ENCODE measurements at places on chromosomes 5 and 9.

DNA sequence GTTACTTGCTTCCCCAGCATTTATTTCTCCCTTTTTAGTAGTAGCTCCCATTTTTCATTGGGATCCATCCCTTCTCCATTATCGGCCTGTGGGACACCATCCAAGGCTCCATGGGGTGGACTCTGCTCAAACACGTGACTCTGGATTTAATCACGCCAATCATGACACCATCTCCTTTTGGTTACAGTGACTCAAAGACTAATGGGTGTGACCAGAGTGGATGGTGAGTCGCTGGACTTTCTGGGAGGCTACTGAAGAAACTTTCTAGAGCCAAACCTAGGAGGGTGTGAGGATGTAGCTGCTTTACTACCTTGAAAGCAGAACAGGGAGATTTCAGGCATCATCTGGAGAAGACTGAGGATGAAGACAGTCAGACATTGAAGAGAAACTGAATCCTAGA, 93.1 kb downstream of the PJA2 start:
- no peak for DNase-seq

GRCh38 chr5:122638581-122638980, 136.3 kb upstream of the SNX2 start:
- DNase-seq, result no peak

GRCh38 chr9:120040896-120041295, 539.1 kb downstream of the CDK5RAP2 start:
- DNase-seq, result no peak

- DNase-seq, result no peak
Observed at GRCh38 chr5:39732166-39732565, 307.4 kb upstream of the DAB2 start.

- no peak for DNase-seq
Observed at GRCh38 chr5:15734058-15734457, 234.1 kb downstream of the FBXL7 start.

- no peak for DNase-seq
Observed at GRCh38 chr5:135491552-135492318, 39.6 kb upstream of the TIFAB start.

- no peak for DNase-seq
Observed at GRCh38 chr5:139243425-139243970, 45.3 kb upstream of the SIL1 start.

- DNase-seq, result peak; percentile 80
Observed at GRCh38 chr5:180090098-180090768, 18.7 kb upstream of the RNF130 start.

DNA sequence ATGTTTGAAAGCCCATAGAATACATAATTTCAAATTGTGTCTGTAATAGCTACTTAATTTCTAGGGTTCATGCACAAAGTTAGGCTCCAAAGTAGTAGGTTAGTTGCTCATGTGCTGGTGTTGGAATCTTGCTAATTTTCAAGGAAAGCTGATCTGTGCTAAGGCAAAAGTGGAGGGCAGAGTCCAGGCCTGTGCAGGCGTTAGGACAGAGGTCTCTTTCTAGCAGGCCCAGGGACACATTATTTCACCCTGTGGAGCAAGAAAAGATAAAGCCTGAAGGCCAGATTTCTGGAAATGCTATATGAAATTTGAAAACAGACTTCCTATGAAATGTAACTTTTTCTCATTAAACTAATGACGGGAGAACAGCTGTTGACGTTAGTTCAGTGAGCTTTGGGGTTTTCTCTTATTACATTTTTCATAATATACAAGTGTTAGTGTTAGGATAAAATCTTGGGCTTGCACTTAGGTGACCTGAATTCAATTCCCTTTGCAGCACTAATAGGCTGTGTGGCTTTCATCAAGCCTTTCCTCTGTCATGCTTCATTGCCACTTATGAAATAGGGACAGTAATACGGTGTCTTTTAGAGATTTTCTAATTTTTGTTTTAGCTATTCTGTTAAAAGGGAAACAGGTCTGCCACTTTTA, 196.7 kb upstream of the HAPLN1 start:
- no peak for DNase-seq
